ENCODE measurements at places on chromosomes 4 and X. TPM values are rescaled to one million over a fixed set of nuclear protein-coding genes. Genes with fewer than 3 reads are reported as not detected.

The HELT gene
- total RNA-seq, result not detected

DNA sequence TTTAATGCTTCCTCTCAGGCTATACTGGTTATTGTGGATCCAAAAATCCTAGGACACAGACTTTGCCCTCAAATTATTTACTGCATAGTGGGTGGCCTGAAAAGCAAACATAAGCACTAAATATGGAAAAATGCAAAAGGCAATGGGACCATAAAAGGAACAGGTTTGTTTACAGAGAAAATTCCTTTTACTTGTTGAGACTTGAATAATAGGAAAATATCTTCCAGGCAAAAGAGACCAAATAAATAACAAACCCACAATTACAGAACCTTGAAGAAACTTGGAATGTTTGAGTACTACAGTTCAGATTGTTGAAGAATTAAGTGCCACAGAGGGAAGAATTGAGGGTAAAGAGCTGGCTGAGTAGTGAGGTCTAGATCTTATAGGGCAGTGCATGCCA, 711.0 kb downstream of the C4orf33 start:
- no peak for DNase-seq

- no peak for DNase-seq
Observed at GRCh38 chr4:54032558-54033135, 31.8 kb downstream of the CHIC2 start.

The ITIH6 gene
- total RNA-seq, result not detected

DNA sequence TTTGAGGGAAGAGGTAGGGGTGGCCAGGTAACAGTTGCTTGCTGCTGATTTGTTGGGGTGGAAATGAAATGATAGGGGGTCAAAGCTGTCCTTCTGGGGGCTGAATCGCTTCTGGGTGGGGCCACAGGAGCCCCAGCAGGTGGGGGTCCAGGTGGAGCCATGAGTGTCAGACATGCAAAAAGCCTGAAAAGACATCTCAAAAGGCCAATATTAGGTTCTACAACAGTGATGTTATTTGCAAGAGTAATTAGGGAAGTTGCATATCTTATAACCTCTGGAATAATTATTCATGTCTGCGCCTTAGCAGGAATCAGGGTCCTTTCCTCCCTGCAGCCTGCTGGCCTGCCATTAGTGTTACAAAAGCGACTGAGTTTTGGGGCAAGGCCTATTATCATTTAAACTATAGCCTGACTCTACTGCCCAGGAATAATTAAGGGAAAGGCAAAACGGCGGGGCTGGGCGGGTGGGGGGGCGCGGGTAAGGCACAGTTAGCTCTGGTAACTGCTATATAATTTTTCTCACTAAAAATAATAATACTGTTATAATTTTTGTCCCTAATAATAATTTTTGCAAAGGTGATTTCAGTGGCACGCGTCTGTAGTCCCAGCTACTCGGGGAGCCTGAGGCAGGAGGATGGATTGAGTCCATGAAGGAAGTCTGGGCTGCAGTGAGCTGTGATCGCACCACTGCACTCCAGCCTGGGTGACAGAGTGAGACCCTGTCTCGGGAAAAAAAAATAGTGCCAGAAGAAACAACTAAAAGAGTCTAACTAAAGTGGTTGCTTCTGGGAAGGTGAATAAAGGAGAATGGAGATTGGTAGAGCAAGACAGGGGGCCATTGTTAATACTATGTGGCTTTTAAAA, 145.7 kb downstream of the MAGEB17 start:
- DNase-seq, result no peak

The LUZP4 gene
- total RNA-seq, result not detected

DNA sequence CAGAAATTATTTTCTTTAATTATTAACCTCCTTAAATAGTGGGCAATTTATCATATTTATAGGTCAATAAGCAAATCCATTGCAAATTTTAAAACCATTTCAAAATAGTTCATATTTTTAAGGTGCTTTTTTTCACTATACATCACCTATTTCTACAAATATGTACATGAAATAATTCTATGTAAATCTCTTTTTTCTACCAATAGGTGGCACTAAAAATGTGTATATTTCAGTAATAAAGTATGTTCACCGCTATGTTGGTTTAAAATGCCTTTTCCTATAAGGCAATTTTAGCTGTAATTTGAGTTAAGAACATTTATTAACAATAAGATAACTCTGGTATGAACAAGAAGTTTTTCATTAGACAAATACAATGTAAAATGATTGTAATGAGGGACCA, 672.2 kb downstream of the KCTD8 start:
- DNase-seq, result no peak

DNA sequence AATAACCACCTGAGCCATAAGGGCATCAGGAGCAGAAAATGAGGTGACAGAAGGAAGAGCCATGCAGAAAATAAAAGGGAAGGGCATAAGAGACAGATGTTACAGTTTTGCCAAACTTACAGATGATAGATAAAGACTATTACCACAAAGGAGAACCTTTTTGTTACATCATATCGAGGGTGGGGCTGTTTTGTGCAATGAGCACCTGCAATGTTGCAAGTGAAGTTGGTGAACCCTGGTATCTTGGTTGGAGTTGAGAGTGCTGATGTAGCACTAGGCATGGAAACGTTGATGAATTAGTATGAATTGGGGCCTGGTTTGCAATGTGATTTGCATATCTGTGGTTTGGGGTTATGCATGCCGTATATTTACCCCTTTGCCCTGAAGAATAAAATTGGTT, 119.8 kb upstream of the TEX13D start:
- DNase-seq, result peak; percentile 35

The ZNF280C gene
- total RNA-seq, result 5.9 TPM

GRCh38 chr4:15506464-15506863, 36.8 kb downstream of the CC2D2A start:
- DNase-seq, result no peak

The HSFX3 gene
- not detected for total RNA-seq

DNA sequence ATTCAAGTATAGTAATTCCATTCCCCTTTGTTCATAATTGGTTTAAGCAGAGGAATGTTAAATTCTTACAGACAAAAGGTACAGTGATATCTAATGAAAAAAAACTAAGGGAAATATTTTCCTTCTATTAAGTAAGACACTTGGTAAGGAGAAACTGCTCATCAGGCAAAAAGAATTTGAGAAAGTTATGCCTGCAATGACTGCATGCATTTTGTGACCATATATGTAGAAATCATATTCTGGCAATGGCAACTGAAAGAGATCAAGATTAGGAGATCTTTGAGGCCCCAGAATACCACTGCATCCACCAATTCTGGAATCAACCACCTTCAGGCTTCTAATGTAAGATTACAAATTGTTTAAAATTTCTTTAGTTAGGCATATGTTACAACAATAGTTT, 364.8 kb downstream of the PCDH10 start:
- no peak for DNase-seq

DNA sequence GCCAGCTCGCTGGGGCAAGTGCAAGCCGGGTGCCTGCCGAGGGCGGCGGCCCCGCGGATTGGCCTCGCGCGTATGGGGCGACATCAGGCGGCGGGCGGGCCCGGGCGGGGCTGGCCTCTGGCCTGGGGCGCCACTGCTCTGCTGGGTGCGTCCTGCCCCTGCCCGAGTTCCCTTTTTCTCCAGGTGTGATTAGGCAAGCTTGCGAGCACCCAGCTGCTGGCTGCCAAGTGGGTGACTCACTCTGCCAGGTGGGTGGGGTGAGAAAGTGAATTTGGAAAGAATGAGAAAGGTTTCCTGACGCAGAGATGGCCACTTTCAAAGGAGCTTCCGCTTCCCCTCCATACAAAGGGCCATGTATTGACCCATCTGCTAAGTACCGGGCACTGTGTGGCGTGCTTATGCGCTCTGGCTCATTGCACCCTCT, 32.5 kb downstream of the FGFBP1 start:
- no peak for DNase-seq

- peak; percentile 68 for DNase-seq
Observed at GRCh38 chrX:120213438-120214265, 37.0 kb upstream of the ZBTB33 start.

DNA sequence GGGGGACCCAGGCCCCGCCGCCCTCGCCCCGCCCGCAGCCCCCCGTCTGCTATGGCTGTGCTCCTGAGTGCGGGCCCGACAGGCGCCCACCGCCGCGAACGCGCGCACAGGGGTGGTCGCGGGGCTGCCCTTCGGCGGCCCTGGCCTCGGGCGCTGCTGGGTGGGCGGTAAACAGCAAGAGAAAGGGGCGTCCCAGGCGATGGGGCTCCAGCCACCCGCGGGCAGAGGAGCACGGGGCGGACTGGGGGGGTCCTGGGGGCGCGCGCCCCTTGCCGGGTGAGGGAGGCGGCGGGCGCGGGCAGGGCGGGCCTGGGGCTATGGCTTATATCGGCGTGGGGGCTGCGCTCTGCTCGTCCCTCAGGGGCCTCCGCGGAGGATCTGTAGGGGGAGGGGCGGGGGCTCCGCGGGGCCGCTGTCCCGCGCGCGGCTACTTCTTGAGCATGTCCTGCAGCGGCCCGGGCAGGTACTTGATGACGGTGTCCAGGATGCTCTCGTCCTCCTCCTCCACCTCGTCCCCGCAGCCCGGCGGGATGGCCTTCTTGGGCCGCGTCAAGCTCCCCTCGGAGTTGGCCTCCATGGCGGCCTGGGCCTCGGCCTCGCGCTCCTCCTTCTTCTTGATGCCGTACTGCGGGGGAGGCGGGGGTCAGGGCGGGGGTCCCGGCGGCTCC, 39.7 kb downstream of the CPLX1 start:
- DNase-seq, result no peak

- DNase-seq, result no peak
Observed at GRCh38 chr4:20487446-20487845, 212.8 kb upstream of the PACRGL start.

The FANCB gene
- total RNA-seq, result 14.6 TPM

The SUPT20HL1 gene
- not detected for total RNA-seq

The HAND2 gene
- not detected for total RNA-seq

DNA sequence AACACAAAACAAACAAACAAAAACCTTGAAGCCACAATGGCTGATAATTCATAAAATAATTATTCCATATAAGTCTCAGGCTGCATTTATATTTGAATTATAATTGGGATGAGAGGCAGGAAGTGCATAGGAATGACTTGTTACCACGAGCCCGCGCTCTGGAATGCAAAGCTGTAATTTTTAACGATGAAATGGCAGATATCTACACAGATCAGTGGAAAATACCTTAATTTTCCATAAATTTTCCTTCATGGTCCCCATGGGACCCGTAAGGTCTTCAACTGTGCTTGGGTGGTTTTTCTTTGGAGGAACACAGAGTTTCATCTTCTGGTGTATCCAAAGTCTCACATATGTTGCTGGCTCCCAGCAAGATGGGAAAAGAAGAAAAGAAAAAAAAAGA, 226.8 kb downstream of the SHOX start:
- no peak for DNase-seq

DNA sequence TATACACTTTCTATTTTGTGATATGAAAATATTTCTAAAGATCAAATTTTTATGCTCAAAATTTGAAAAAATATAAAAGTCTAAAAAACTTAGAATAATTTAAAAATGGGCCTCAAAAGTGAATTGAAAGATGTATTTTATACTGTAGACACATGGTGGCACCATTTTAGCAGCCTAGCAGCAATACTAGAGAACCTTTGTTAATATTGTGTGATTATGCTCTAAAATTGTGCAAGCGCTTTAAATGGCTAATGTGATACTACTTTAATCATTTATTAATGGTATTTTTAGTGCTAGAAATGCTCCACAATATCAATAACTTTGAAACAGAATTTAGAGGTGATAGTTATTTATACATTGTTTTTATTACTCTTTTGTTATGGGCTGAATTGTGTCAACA, 3.7 kb upstream of the GUF1 start:
- DNase-seq, result no peak

The CAMK2D gene
- total RNA-seq, result 30.7 TPM

DNA sequence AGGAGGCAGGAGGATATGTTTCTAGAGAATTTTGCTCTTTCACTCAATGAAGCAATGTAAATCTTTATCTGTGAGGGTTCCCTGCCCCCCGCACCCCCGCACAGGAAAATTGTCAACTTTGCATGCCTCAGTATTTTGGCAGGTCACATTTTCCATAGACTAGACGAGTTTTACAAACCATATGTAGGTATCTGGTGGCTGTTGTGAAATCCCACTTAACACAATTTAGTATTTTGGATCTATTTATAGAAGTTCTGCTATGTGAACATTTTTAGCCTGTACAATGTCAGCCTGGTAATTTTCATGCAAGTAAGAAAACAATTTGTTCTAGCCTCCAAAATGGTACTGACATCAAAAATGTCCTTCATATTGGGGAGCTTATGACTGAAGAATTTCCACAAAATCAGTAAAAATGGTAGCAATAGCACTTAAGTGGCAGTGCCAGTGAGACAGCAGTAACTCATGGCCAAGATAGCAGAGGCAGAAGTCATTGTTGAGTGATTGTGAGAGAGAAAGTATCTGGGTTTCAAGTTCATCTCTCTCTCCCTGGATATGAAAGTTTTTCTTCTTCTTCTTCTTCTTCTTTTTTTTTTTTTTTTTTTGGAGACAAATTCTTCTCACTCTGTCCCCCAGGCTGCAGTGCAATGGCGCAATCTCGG, 12.4 kb upstream of the FRYL start:
- no peak for DNase-seq

DNA sequence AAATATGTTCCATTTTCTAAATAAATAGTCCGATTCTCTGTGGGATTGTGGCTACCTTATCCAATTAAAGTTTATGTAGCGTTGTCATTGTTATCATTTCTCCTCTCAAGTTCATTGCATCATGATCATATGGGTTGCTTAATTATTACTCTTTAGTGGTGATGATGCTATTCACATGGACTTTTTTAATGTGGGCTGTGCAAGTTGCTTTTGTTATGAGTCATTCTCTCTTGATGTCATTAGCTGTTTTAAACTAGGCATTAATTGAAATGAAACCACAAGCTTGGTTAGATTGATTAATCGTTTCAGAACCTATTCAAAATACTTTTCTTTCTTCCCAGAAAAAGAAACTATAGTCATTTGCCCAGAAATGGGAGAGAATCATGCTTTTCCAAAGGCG, 38.2 kb downstream of the NHS start:
- DNase-seq, result no peak

DNA sequence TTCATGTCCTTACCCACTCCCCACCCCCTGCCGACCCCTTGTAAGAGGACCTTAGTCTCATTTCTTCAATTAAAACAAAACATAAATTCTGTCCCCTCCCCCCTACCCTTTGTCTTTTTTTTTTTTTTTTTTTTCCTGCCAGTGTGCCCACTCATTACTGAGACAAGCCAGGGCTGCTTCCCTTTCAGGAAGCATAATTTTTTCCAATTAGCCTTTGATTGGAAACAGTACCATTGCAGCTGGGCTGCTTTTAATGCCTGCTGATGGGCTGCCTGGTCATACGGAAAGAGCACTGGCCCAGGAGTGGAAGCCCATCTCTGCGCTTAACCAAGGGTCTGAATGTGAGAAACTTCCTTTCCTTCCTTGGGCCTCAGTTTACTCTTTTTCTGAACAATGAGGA, 18.6 kb upstream of the CAPN6 start:
- no peak for DNase-seq

The MAGEC2 gene
- total RNA-seq, result not detected

- DNase-seq, result no peak
Observed at GRCh38 chr4:40804598-40804997, 54.8 kb downstream of the NSUN7 start.

Data from activated CD8-positive, alpha-beta T cell treated with anti-CD3 and anti-CD28 coated beads, Interleukin-2, amount 10 ng/mL, durations not matched to agents 7 days and 5 days (primary cell).